ENCODE measurements at places on chromosomes 1 and 21.

- DNase-seq: no peak
These were observed 53.9 kb downstream of the GALNT2 start for GRCh38 chr1:230120921-230121381.

GRCh38 chr1:171196351-171196750, 11.3 kb downstream of the FMO2 start:
- no peak for DNase-seq

DNA sequence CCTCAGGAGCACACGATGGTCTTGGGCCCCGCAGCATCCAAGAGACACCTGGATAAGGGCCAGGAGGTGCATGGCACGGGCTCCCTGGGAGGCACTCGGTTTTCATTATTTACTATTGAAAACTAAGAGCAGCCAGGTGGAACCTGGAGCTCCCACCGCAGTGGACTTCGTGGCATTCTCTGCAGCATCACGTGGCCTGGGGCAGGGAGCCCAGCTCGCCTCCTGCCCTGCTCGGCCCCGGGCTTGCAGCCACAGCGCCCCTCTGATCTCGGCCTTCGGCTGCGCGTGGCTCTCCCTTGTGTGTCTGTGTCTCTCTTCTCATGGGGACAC, 121.6 kb downstream of the SIK1 start:
- no peak for DNase-seq

- no peak for DNase-seq
These were observed 86.5 kb downstream of the LACTBL1 start for GRCh38 chr1:22886211-22886610.

- no peak for DNase-seq
These were observed 5.0 kb downstream of the KDM5B start for GRCh38 chr1:202802998-202803932.

DNA sequence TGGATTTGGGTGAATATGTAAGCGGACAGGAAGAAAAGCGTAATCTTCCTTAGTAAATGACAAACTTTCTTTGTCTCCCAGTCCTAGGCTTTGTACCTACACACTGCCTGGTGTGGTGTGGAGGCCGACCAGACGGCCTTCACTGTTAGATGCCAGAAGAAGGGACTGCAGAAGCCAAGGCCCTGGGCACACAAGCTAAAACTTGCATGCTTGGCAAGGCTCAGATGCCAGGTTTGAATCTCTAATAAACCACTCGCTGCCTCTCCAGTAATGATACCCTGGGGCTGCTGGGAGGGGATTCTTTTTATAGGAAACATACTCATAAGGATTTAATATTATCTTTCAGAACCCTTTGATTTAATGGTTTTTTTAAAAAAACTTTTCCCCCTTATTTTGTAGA, 263.8 kb downstream of the PTPRC start:
- DNase-seq: no peak

DNA sequence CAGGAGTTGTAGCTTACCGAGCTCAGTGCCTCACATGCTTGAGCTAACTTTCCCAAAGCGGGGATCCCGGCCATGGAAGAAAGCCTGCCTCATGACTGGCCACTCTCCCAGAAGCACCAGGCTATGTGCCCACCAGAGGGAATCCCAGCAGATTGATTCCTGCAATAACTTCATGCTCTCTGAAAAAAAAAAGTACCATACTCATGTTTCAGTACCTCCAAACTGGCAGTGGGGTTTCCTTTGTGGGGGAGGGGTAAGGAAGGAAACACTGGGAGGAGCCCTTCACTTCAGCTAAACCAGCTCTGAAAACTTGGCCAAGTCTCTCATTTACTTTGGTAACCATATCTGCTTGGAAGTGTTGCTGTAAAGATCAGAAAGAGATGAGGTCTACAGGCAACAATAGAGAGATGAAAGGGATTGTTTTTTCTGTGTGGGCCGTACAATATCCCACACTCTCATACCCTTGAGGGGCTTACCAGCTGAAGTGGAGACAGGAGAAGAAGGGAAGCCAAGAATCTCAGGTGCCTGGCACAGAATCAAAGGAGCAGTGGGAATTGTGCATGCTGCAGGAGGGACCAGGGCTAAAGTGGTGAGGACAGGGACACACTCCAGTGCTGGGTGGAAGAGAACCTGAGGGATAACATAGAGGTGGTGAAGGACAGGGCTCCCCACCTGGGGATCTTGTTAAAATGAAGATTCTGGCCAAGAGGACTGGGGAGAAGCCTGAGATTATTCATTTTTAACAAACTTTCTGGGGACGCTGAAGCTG, 42.4 kb upstream of the TACSTD2 start:
- DNase-seq: no peak

DNA sequence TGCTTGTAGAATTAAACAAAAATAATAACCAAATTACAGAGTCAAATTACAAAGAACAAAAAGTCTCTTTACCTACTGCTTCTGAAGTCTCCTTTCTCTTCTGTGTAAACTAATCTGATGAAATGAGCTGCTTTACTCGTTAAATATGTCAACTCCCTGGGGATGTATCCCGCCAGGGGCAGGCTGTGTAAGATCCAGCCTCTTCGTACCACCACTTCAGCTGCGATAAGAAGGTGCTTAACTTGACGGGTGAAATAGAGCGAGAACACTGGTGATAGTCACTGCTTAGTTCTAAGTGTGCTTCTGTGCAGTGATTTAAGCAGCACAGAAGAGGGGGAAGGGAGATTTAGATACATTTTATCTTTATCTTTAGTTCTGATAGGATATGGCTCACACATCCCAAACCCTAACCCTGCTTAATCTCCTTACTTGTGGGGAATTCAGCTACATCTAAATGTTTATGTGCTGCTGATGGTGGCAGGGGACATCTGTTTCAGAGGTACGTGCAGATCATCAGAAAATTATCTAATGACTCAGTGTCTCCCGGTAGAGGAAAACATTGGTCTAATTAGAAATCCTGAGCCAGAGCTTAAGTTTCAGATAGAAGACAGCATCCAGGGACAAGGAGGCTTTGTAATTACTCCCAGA, 46.0 kb downstream of the RHOU start:
- DNase-seq: no peak

DNA sequence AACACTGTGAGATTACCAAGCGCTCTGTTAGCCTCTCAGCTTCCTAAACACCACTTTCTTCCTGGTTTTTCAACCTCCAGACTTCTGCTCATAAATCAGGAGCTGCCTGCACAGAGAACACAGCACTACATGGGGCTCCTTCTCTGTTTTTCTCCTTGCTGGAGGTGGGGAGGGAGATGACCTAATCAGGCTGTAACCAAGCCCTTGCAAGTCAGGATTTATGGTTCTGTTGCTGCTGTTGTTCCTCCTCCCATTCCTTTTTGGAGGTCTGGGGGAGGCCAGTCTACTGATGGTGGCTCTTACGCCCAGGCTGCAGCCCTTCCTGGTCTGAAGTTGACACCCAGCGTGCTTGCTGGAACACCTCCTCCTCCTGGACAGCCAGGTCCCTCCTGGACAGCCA, 80.9 kb upstream of the AJAP1 start:
- DNase-seq: no peak

GRCh38 chr1:28428990-28429520, 59.5 kb downstream of the PHACTR4 start:
- DNase-seq: no peak

GRCh38 chr1:214670098-214670497, 67.1 kb downstream of the CENPF start:
- DNase-seq: no peak

- no peak for DNase-seq
These were observed 365.3 kb upstream of the PROX1 start for GRCh38 chr1:213622365-213623063.

DNA sequence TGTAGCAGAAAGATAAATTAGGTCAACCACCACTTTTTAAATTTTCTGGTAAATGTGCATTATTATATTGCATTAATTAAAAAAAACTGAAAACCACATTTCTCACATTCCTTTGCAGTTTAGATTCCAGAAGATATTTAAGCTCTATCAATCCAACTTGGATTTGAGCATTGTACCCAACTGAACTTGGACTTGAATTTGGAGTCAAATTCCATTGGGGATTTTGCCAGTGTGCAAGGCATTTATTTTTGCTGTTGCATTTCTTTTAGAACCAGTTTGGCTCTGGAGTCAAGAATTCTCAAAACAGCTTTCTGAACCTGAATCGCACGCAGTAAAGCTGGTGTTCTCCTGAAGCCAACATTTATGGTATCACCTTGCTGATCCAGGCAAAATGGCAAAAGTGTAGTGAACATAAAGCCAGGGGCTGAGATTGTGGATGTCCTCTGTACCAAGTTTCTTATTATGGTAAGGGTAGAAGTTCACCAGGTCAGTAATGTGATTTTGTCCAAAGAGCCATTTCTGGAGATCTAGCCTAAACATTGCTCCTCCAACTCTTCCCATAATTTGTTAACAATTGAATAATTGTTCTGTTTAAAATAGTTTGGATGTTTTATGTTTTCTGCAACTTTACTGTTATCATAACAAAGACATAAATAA, 890.9 kb downstream of the LRRIQ3 start:
- DNase-seq: no peak

DNA sequence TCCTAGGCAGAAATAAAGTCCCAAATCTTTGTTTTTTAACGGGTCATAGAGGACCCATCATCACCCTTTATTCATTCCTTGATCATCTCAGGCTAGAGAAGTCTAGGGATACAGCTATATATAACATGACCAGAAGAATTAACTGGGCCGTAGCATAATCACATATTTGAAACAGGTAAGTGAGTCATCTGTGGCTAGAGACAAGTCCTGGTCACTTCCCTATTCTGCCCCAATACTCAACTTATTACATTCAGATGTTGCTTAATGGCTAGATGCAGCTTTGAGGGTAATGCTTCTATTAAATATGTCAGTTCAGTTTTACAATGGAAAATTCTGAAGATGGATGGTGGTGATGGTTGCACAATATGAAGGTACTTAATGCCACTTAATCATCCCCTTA, 47.0 kb downstream of the EXO1 start:
- no peak for DNase-seq
